ENCODE measurements at places on chromosomes 12 and 14.

DNA sequence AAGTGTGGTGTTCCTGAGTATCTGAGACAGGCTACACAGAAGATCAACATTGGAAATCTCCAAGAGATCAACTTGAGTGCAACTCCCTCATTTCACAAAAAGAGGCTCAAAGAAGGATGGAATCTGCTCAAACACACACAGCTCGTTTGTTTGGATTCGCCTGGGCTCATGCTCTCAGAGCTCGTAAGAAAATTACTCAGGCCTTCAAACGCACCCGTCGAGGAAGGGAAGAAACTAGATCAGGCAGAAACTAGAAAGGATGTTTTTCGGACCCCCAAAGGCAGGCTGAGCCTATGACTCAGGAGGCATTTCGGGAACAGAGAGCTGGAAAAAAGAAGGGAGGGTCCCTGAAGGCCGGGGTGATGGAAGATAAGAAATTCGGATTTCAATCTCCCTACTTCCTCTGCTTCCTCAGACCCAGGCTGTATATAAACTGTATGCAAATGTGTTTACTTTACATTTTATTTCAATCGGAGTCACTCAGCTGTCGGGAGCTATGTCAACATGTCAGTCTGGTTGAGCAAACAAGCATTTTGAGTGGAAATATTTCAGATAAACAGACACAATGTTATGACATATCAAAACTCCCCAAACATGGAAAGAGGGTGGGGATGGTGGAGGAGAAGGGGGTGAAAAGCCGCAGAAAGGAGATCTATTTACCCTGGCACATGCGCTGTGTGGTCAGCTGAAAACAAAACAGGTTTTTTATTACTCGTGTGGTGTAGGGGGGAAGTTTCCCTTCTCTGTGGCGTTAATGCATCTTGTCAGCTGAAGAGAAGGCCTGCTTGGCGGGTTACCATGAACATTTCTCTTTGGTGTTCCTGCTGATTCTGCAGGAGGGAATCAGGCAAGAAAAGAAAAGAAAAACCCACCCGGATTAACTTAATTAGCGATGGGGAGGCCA lies 129.1 kb upstream of the TBX3 start:
- DNase-seq: no peak

DNA sequence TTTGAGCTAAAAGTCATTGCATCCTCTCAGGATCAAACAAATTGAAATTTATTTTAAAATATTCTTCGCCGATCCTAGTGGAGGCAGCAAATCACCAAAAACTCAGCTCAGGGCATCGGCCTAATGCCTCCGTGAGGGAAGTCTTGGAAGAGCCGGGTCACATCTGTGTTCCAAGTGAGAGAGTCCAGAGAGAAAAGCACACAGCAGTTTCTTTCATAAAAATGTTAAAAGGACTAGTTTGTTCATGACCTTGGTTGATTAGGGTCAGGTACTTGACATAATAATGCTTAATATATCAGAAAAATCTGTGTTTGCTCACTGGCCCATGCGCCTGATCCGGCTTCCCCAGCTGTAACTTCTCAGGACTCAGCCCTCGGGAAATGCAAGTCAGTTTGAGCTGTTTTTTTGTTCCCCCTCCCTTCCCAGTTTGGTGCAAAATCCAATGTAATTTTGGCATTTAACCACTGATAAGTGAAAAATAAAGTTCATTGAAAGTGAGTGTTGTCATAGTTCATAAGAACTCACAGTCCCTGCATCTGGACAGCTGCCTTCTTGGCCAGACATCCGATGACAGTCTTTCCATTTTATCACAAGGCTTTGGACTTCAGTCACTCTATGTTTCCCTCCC lies 161.7 kb downstream of the CAND1 start:
- no peak for DNase-seq

DNA sequence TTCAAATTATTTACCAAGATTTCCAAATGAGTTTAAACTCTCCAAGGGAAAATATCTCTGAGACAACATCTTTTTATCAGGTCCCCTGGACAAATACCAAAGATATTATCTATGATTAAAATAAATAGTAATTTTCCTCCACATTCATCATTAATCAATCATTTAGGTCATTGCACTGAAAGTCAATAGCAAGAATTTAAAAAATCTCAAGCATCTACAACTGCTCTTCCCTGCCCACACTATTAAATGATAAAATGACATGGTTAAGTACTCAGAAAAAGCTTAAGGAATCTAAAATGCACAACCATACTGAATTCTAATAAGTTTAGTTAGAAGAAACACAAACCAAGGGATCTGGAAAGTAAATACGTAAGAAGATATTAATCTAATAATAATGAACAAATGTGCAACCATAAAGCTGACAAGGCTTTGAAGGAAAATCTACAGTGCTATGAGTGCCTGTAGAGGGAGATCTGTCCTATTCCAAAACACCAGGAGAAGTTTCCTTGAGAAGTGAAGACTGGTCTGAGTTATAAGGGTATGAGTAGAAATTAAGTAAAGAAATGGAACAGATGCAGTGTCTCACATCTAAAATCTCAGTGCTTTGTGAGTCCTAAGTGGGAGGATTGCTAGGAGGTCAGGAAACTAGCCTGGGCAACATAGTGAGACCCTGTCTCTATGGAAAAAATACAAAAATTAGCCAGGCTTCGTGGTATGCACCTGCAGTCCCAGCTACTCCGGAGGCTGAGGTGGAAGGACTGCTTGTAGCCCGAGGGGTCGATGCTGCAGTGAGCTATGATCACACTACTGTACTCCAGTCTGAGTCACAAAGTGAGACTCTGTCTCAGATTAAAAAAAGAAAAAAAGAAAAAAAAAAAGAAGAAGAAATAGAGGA lies 19.2 kb downstream of the INTS13 start:
- no peak for DNase-seq

DNA sequence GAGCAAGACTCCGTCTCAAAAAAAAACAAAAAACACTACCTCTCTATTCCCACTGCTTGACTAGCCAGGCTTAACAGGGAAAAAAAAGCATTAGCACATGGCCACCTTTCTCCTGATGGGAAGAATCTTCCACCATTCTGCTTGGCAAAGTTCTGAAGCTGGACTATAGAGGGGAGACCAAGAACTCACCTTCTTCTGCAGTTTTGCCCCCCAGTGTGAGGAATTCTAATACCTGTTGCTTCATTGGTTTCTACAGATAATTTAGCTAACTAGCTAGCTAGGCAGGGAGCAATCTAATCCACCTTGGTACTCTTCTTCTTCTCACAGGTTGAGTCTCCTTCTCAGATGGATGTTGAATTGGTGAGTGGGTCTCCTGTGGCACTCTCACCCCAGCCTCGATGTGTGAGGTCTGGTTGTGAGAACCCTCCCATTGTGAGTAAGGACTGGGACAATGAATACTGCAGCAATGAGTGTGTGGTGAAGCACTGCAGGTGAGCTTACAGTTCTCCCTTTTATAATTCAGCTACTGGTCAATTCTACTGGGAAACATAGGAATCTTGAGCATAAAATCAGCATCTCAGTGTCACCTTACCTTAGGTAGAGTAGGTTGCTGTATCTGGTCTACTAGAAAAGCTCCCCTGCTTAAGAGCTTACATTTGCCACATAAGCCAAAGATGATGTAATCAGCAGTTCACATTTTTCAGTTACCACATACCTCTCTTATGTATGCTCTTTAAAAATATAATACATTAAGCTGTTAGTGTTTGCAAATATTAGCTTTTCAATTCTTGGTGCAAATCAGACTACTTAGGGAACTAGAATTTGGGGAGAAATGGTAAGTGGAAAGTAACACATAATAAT lies 16.0 kb downstream of the METTL3 start:
- DNase-seq: no peak

- DNase-seq: peak; percentile 75
Observed at GRCh38 chr14:99252940-99253868, 18.8 kb downstream of the BCL11B start.

DNA sequence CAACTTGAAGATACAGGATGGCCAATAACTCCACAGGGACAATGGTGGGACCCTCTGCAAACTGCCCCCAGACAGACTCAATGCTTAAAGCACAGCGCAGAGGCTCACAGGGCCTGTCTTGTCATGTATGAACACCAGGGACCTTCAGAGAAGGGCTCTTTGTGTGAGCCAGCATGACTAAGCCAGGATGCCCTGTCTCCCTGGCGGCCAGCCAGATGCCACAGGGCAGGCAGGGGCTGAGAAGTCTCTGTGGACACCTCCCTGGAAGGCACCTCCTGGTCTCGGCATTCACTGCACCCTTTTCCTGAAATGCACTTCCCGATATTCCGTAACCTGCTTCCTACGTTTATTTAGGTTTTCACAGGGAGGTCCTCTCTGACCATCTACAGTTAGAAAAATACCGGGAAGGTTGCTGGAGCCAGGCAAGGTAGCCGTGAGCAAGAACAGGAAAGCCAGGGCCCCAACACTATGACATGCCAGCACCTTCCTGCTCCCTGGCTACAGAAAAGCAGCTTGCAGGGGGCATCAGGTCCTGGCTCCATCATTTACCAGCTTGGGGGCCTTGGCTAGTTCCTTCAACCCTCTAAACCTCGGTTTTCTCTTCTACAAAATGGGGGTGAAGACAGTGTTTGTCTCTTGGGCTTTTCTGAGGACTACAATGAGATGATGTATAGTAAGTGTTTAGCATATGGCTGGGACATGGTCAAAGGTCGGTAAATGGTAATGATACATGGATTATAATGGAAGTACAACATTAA lies 65.0 kb downstream of the PITPNM2 start:
- no peak for DNase-seq

GRCh38 chr12:3219233-3219632 lies 142.1 kb downstream of the TSPAN9 start:
- DNase-seq: no peak

DNA sequence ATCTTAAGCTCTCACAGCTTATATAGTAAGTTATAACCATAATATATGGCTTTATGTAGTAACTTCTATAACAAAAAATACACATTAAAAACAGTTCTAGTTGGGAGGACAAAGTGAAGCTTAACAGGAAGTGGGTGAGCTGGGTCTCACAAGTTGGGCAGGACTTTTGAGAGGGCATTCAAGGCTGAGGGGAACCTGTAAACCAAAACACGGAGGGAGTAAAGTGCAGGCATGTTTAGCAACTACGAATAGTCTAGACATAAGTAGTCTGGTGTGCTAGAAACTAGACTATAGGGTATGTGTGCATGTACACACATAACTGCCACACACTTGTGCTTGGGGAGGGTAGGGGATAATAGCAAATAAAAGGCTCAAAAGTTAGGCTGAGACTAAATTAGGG lies 14.2 kb upstream of the NEK9 start:
- no peak for DNase-seq

DNA sequence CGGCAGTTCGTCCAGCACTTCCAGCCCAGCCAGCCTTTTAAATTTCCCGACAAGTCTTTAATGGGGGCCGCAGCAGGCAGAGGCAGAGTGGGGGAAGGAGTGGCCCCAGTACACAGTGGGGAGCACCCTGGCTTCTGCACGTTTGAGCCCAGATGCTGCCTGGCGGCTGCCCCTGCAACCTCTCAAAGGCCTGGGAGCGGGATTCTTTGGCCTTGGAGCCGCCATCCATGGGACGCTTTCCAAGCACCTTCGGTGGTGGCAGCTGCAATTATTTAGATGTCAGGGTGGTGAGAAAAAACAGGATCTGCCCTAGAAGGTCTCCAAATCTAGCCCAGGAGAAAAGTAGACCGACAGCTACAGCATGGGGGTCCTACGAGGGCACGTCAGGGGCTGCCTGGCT lies 46.0 kb downstream of the FAM222A start:
- no peak for DNase-seq

DNA sequence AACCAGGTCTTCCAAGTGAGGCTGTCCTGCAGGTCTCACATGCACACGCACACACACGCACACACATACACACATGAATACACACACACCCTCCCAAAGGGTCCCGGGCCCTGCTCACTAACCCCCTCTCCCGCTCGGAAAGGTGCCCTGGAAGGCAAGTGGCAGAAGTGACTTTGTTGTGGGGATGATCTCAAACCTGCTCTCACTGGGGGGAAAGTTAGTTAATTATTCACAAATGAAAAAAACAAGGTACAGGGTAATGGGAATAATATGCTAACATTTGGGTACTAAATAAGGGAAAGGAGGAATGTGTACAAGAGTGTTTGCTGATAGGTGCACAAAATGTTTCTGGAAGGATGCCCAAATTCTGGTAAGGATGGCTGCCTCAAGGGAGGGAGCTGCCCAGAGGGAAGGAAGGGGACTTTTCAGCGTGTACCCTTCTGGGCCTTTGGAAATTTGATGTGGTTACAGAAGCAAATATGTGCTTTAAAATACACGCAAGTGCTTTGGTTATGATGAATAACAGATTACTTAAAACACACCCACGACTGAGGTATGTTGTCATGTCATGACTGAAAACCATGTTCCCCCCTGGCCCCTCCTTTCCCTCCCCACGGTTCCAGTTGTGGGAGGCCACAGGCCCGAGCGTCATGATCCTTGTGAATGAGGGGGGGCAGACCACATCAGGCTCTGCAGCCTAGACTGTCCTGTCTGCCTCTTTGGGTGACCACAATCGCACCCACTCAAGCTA lies 43.3 kb upstream of the PLEKHG6 start:
- DNase-seq: peak; percentile 41

DNA sequence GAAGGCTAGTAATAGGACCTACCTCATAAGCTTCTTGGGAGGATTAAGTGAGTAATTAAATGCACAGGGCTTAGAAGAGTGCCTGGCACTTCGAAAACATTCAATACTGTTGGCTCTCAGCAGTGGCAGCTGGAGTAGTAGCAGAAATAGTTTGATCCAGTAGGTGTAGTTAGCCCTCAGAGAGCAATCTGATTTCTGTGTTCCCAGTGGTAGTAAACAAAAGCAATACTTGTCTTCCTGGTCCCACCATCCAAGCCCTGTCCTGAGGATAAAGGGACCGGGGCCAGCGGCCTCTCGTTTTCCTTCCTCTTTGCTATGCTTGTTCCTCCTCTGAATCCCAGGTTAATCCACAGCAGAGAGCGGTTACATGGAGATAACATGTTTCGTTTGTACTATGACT lies 131.6 kb downstream of the SAMD4A start:
- DNase-seq: no peak

DNA sequence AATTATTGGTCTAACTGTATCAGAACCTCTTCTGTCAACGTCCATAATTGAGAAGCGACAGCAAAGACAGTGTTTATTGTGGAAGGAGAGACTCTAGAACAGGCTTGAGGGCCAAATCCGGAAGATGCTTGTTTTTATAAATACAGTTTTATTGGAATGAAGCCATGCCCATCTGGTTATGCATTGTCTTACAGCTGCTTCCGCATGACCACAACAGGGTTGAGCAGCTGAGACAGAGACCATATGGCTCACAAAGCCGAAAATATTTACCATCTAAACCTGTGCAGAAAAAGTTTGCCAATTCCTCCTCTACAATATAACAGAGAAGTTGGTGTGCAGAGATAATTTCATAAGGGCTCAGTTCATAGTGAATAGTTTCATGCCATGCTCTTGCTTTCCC lies 24.5 kb downstream of the PRKAB1 start:
- no peak for DNase-seq

DNA sequence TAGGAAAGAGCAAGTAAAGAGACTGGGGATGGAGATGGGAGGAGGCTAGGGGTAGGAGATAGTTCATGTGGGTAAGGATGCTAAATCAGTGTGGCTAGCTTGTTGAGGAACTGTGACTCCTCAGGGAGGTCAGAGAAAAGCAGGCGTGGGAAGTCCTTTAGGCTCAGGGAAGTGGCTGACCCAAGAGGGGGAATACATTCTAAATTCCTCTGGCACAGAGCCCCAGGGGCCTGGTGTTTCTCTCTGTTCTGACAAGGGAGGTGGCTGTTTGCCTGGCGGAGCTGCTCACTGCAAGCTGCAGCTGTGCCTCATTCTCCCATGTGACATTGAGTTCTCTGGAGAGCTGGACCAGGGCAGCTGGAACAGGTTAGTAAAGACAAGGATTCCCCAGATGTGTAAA lies 152.2 kb upstream of the SLC38A2 start:
- no peak for DNase-seq

Data from activated CD4-positive, alpha-beta T cell treated with anti-CD3 and anti-CD28 coated beads, Interleukin-10, Interleukin-2, amounts not matched to agents 100 ng/mL and 50 ng/mL, durations not matched to agents 16 hours and 8 hours (primary cell).